ENCODE measurements at places on chromosomes 7 and 10. TPM values are rescaled to one million over a fixed set of nuclear protein-coding genes. Genes with fewer than 3 reads are reported as not detected.

AGBL3 gene
- polyA plus RNA-seq: 0.42 TPM

GRID2IP gene
- polyA plus RNA-seq: 0.01 TPM

VSTM2A gene
- not detected for polyA plus RNA-seq

LBX1 gene
- not detected for polyA plus RNA-seq

CPEB3 gene
- polyA plus RNA-seq: 0.17 TPM

TAS2R41 gene
- polyA plus RNA-seq: not detected

CRYGN gene
- not detected for polyA plus RNA-seq

IMMP2L gene
- 7.9 TPM for polyA plus RNA-seq

ABI1 gene
- polyA plus RNA-seq: 58.1 TPM

Data from mammary epithelial cell (primary cell).